C1 segment of cervical spinal cord (tissue), 14 donors: ENCODE measurements at places on chromosomes 2 and 18.

GRCh38 chr2:15860051-15860663, 80.2 kb upstream of the MYCN start:
- no peak for DNase-seq

DNA sequence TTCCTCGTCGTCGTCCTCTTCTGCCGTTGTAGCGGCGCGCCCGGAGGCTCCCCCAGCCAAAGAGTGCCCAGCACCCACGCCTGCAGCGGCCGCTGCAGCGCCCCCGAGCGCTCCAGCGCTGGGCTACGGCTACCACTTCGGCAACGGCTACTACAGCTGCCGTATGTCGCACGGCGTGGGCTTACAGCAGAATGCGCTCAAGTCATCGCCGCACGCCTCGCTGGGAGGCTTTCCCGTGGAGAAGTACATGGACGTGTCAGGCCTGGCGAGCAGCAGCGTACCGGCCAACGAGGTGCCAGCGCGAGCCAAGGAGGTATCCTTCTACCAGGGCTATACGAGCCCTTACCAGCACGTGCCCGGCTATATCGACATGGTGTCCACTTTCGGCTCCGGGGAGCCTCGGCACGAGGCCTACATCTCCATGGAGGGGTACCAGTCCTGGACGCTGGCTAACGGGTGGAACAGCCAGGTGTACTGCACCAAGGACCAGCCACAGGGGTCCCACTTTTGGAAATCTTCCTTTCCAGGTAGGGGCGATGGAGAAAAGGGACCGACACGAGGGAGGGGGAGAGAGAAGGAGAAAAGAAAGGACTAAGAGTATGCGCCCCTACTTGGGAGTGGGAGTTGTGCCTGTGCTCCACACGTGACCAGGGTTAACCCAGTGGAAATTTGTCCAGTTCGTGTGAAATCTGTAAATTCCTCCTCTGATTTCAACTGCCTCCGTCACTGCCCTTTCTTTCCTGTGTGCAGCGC, 800 bp downstream of the HOXD13 start:
- no peak for DNase-seq

DNA sequence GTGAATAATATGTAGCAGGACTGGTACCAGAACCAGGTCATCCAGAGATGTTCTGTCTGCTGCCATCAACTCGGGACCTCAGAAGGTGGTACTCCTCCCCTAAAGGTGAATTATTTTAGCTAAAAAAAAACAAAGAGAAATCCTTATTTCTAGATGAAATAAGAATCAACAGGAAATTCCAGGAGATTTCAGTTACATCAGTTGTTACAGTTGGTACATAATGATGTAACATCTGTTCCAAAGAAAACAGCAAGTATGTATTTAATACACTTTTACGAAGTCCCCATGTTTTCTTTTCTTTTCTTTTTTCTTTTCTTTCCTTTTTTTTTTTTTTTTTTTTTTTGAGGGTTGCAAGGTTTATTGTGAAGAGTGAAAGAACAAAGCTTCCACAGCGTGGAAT, 33.6 kb upstream of the CD28 start:
- no peak for DNase-seq

GRCh38 chr2:70558195-70558808, 4.7 kb upstream of the TGFA start:
- no peak for DNase-seq

DNA sequence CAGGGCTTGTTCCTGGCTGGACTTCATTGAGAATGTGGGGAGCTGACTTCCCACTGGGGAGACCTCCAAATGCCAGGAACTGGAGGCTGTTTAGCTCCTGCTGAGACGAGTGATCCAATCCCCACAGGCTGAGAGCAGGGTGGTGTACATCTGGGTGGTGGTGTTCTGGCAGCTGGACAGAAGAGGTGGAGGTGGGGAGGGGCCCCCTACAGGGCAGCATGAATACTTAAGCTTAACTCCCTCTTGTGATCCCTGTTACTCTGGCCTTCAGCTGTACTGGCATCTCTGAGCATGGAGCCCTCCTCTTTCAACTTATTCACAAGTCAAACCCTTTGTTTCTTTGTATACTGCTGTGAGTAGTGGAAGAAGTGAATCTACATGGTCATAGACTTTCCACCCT, 167.8 kb upstream of the LYPD1 start:
- DNase-seq, result no peak

GRCh38 chr2:174607584-174607983, 10.0 kb upstream of the WIPF1 start:
- no peak for DNase-seq

- no peak for DNase-seq
Measured at GRCh38 chr18:58997811-58998337, 133.2 kb downstream of the ZNF532 start.

DNA sequence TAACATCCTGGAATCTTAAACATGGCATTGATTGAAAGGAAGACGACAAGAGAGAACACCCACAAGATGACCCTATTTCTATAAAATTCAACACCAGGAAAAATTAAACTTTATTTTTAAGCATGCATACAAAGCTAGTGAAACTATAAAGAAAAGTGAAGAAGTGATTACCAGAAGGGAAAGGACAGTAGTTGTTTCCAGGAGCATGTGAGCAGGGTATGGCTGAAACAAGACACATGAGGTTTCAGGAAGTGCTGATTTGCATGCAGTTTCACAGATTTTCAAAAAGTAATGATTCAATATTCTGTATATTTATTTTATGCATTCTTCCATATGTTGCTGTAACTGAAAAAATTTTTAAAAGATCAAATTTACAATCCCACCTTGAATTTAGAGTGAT, 24.6 kb upstream of the DAW1 start:
- DNase-seq, result no peak

GRCh38 chr2:11257078-11257477, 87.4 kb downstream of the ROCK2 start:
- DNase-seq, result no peak

- no peak for DNase-seq
Measured at GRCh38 chr2:33108483-33109443, 162.0 kb downstream of the LTBP1 start.

DNA sequence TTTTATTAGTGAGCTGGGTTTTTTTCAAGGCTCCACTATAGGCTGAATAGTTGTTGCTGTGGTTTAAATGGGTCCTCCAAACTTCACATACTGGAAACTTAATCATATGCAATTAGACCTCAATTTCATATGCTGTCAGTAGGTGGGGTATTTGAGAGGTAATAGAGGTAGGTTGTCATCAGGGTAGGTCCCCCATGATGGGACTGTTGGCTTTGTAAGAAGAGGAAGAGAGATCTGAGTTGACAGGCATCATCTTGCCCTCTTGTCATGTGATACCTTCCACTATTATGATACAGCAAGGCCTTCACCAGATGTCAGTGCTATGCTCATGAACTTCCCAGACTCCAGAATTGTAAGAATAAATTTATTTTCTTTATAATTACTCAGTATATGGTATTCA, 819.4 kb downstream of the LRP1B start:
- no peak for DNase-seq

DNA sequence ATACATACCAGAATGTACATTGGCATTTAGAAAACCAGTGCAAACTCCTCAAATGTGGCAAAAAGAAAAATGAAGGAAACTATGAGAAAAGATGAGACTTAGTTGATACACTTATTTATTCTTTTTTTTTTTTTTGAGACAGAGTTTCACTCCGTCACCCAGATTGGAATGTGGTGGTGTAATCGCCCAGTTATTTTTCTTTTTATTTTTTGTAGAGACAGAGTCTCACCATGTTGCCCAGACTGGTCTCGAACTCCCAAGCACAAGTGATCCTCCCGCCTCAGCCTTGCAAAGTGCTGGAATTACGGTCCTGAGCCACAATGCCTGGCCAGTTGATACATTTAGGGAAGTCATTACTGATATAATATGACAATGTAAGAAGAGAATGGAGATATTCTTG, 274.2 kb upstream of the LRATD1 start:
- DNase-seq, result no peak

- DNase-seq, result no peak
Measured at GRCh38 chr2:170812710-170813600, 3.7 kb upstream of the GAD1 start.

GRCh38 chr2:20149703-20150030, 75.3 kb downstream of the SDC1 start:
- DNase-seq, result no peak

- no peak for DNase-seq
Measured at GRCh38 chr18:48922801-48923730, 27.7 kb downstream of the SMAD7 start.

- DNase-seq, result no peak
Measured at GRCh38 chr18:79299711-79300110, 96.0 kb upstream of the NFATC1 start.

DNA sequence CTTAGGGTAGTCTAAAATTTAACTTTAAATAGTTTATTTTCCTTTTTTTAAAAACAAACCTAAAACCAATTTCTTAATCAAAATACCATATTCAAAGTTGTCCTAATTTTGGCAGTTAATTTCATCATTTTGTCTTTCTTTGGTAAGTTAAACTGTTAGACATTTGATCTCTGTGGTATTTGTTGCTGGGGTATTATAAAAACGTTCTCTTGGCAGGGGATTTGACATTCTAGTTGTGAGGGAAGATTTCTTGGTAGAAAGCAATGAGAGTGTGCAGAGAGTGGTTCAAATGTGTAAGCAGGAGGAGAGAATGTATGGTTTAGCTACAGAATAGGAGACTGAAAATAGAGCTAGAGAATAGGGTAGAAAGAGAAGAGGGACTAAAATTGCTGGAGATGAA, 14.6 kb downstream of the GULP1 start:
- DNase-seq, result no peak

GRCh38 chr2:232410238-232410900, 3.7 kb downstream of the ALPG start:
- no peak for DNase-seq

DNA sequence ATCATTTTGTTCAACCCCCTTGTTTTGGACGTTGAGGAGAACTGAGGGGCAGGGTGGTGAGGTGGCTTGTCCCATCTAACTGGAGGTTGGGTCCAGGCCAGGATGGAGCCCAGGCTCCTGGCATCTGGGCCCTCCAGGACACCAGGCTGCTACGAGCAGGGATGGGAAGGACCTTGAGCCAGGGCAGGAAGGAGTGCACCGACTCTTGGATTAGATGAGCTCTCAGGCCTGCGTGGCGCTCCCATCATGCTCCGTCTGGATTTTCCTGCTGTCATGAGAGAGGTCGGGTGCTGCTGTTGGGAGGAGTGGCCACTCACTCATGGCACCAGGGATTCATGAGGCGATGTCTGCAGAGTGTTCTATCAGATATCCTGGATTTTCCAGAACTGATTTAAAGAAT, 18.3 kb upstream of the ALLC start:
- DNase-seq, result no peak

DNA sequence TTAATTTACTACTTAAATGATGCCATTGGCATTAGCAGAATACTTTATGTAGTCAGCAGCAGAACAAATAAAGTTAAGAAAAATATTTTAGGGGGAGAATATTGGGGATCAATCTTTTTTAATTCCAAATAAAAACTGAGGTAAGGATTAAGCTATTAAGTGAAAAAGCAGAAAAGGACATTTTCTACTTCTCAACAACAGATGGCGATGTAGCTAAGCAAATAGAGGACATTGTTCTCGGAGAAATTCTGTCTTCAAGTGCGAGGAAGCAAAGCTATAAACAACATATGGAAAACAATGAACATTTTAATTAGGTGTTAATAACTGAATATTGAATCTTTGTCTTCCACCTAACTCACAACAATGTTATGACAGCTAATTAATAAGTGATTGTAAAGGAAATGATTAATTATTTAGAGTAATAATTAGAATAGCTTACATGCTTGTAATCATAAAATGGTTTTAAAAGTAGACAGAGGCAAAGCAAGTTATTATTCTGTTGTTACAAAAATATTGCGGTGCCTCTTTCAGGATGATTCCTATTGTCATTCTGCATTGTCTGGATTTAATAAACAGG, 32.9 kb upstream of the CCDC93 start:
- no peak for DNase-seq

DNA sequence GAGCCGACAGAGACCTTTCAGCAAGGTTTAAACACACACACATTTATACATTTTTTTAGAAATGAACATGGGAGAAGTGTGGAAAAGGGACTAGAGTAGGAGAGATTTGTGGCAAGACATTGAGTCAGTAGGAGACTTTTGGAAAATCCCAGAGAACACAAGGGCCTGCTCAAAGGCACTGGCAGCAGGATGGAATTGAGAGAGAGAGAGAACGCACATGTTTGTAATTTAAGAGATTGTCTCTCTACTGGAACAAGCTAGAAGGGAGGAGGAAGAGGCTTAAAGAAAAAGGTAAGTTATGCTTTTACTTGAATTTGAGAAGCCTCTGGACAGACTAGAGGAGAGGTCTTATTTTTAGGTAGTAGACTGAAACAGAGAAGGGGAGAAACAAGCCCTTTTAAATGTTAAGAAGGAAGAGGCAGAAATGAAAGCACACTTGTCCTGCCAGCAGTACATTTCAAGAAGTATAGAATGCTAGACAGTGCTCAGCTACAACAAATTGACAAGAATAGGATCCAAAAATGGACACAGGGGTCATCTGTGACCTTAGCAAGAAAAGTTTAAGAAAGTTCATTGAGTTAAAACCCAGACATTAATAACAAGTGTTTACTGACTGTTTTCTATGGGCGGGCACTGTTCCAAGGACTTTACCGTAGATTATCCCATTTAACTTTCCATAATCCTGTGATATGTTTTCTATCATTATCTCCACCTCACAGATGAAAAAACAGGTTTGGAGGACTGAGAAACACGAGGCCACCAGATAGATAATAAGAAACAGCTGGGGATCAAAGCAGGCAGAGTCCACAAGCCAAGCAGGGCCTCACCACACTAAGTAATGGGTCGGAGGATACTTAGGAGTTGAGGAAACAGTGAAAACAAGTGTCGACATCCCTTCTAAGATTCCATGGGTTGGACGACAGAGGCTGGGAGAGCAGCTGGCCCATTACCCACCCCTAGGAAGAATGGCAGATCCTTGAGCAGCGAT, 306.5 kb upstream of the NRP2 start:
- no peak for DNase-seq

GRCh38 chr2:41933585-41934320, 114.1 kb upstream of the PKDCC start:
- DNase-seq, result no peak

DNA sequence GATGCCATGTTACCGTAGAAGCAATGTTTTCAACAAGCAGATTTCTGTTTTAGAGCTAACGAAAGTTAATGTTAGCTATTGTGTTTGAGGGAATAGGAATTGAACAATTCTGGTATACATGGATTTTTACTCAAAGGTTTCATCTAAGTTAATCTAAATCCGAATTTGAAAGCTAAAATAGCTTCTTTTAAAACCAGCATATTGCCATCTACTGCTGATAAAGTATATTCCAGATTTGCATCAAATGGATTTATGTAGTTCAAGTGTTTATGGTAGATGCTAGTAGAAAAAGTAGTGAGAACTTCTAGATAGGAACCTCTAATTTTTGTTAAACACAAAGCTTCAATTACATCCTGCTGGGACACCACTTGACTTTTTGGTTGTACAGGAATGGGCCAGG, 1569.5 kb upstream of the NXPH2 start:
- DNase-seq, result no peak
